Posterior vena cava (tissue), 2 donors: ENCODE measurements at places on chromosomes 2 and 18. TPM values are rescaled to one million over a fixed set of nuclear protein-coding genes. Genes with fewer than 3 reads are reported as not detected.

DNA sequence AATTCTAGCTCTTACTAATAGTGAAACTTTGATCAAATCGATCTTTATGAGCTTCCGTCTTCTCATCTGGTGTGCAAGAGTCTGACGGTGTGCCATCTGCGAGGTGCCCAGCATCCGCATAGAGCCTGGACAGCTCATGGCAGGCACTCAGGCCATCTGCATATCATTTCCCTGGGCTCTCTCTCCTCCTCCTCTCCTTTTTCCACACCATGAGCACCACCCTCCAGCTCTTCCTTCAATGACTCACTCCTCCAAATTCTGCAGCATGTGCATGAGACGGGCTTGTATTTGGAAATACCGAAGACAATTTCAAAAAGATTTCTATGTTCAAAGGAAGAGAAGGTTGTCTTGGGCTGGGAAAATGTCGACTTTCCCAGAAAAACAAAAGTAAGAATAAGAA is 161.1 kb downstream of the CCBE1 start:
- DNase-seq: no peak

- no peak for DNase-seq
Observed at GRCh38 chr2:176944998-176945397, 267.6 kb upstream of the HNRNPA3 start.

The VIT gene
- 36.2 TPM for total RNA-seq

The ELOA2 gene
- not detected for total RNA-seq

- DNase-seq: no peak
Observed at GRCh38 chr2:45029215-45029614, 20.0 kb upstream of the SIX2 start.

- DNase-seq: no peak
Observed at GRCh38 chr2:49640630-49641029, 486.3 kb upstream of the FSHR start.

GRCh38 chr2:42196403-42197267 is 27.5 kb downstream of the EML4 start:
- DNase-seq: no peak
